ENCODE measurements at places on chromosomes 5 and 9.

DNA sequence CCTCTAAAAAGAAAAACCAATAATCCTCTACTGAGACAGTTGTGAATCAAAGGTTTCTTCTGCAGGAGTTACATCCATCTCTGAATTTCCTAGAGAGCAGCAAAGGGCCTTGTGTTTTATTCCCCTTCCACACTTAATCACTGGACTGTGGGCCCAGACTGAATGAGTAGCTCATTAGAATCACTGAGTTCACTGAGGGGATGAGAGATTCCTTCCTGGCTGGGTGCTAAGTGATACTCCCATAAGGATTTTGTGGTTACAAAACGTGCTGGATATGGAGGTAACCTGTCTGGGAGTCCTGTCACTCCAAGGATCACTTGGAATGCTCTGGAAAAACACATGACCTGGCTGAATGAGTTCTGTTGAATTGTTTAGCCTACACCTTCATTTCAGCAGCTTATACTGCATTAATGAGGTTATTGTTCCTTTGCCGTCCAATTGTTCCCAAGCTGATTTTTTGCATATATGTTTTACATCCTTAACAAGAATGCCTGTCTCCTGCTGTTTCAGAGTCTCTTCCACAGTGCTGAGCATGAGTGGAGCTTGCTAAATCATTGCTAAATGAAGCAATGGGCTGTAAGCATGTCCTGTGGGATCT lies 82.9 kb downstream of the MEF2C start:
- DNase-seq: no peak

DNA sequence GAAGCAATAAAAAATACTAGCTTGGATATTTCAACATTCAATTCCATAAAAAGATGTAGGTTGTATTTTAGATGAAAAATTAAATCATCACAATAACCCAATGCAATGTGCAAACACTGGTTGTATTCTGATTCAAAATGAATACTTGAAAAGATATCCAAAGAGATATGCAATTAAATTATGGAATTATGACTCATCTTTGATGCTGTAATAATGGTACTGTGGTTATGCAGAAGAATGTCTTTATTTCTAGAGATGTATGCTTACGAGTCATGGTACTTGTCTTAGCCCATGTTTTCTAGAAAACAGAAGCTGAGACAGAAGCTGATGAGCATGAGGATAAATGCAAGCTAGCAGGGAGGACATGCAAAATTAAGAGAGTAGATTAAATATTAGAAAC lies 1941.4 kb upstream of the NUDT12 start:
- no peak for DNase-seq

DNA sequence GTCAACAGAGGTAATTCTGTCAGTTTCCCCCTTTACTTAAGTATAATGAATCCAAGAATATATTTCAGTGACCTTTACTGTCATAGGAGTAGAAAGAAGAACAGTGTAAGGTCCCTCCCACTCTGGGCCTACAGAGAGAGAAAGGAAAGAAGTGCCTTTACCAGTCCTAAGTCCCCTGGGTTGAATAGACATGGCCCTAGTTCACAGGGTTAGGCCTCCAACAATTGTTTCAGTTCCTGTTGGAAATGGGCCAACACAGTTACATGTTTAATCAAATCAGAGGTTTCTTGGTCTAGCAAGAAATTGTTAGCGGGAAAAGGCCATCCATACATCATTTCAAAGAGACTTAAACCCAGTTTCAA lies 605.6 kb downstream of the MTRR start:
- DNase-seq: no peak

DNA sequence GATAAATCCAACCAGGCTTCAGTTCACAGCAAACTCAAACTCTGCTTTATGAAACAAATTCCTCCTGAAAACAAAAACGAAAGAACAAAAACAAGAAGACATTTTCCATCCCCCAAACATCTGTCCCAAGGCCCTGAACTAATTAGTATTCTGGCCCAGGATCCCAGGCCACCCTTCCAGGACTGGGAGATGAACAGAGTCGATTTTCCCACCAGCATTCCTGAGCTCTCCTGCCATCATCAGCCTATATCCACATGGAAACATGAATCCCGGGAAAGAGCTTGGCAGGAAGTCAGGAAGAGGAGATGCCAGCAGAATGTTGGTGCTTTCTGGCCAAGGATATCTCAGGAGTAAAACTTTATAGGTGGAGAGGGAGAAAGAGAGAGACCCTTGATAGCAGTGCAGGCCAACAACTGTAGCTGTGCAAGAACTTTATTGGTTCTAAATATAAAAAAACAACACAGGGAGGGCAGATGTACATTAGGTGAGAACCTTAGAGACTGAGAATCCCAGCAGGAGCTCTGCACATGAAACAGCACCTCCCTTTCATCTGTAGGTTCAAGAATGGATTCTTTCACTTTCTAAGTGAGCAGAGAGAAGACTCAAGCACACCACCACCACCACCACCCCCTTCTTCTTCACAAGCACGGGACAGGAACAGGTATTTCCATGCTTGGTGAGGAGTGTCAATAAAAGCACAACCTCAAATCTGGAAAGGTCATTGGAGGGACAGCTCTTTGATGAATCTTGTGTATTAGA lies 190.7 kb upstream of the TAS2R1 start:
- no peak for DNase-seq

- DNase-seq: no peak
These were observed 1.4 kb downstream of the DAB2IP start for GRCh38 chr9:121652838-121653231.

GRCh38 chr5:89595056-89595455 lies 712.1 kb upstream of the MEF2C start:
- DNase-seq: no peak

DNA sequence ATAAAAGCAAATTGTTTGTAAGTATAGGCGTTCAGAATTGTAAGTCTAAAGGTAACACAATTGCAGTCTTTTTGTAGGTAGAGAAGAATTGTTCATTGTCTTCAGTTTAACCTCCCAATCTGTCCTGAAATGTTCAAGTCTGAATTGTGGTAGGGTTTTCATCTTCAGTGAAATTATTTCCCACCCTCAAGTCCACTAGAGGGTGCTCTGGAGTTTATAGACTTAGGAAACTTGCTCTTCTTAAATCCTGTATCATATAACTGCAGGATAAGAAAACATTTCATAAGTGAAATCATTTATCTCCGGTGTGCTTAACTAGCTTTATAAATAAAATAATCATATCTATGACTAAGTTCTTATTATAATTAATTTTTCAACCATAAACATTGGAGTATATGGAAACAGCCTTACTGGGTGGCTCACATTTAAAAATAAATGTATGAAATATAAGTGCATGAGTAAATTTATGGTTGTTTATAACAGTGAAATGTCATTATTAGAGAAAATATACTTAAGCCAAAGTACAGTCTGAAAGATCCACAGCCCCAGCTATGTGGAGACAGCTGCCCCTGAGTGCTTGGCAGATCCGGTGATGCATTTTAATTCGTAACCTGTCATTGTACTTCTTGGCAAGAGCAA lies 182.4 kb upstream of the OTULINL start:
- no peak for DNase-seq

- DNase-seq: no peak
These were observed 129.0 kb upstream of the ALDH1B1 start for GRCh38 chr9:38263532-38263931.

DNA sequence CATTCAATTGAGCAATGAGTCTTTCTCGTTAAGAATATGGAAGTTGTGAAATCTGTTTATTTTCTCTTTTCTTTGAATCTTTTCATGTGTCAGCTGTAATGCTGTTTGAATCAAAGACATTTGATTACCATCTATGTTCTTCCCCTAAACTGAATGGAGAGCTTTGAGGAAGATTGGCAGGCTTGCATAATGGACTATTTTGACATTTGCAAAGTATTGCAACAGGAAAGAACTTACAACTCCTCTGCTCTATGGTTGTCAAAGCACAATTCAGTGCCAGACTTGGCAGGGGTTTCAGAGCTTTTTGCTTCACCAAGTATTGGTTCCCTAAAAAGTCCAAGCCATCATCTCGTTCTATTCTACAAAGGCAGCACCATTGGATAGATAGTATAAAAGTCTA lies 549.0 kb upstream of the NUDT12 start:
- DNase-seq: no peak

DNA sequence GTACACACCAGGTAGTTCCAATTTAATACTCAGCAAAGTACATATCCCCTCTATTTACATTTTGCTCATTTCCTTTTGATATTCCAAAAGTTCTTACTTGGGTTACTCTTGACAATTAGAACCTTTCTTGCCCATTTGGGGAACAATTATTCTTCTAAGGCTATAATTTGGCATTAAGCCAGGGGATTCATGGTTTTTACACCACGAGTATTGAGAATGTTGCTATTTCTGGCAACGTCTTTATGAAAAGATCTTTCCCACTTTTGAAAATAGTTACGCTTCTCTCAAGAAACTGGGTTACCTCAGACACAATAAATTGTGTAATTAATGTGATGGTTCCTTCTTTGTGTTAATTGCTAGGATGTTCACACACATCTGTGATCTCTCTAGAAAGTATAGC lies 11.5 kb upstream of the CAAP1 start:
- DNase-seq: no peak

DNA sequence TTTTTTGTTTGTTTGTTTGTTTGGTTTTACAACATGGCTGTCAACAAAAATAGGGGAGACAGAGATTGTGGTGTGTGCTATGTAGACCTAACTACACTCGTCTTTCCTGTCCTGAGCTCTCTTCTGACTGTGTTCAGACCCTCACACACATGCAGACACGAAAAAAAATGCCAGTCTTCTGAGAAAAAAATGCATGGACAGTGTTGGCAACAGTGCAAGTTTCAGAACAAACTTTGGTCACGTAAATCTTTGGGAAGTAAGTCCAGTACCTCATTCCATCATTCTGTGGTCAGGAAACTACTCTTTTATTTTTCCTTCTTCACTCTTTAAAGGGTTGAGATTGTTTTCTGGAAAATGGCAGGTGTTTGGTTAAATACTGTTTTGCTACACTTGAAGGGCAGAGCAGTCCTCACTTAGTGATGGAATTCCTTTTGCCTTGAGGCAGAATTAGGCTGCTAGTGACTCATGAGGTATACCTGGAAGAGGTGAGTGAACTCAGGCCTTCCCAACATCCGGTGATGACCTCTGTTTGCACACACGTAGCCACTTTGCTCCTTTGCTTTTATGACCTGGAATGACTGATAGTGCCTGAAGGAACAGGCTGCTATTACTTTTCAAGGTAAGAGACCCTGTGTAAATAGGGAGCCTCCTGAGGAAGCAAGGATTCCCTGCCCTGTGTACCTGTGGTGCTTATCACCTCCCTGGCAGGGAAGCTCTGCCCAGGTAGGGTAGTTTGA lies 81.6 kb upstream of the TNFAIP8 start:
- DNase-seq: no peak

GRCh38 chr9:134689321-134690181 lies 47.9 kb downstream of the COL5A1 start:
- DNase-seq: peak; percentile 18

DNA sequence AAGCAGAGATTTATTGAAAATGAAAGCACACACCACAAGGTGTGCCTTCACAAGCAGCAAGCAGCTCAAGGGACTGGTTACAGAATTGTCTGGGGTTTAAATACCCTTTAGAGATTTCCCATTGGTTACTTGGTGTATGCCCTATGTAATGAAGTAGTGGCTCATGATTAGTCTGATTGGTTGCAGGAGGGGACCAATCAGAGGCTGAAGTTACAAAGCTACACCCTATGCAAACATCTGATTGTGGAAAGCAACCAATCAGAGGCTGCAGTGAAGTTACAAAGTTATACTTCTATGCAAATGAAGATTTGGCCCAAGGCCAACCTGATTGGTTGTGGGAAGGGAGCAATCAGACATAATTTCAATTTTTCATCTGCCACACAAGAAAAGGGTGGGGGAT lies 119.9 kb downstream of the C9orf152 start:
- DNase-seq: no peak

- DNase-seq: no peak
These were observed 63.7 kb upstream of the CXCL14 start for GRCh38 chr5:135642488-135642870.

DNA sequence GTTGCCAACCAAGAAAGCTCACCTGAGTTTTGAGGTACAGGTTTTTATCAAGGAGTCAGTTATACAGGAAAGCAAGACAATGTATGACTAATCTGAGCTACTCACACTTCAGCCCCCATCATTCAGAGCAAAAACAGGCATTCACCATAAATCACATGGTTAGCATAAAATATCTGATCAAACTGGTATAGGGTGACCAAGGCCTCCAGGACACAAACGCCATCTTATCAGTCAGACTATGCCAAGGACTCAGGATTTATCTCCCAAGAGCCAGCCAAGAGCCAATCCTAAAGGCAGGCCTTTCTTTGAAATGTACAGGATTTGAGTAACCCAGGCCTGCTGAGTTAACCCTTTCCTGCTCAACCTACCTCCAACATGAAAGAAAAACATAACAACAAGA lies 313.0 kb upstream of the NREP start:
- no peak for DNase-seq

- DNase-seq: no peak
These were observed 15.6 kb downstream of the GFRA3 start for GRCh38 chr5:138258704-138259292.

DNA sequence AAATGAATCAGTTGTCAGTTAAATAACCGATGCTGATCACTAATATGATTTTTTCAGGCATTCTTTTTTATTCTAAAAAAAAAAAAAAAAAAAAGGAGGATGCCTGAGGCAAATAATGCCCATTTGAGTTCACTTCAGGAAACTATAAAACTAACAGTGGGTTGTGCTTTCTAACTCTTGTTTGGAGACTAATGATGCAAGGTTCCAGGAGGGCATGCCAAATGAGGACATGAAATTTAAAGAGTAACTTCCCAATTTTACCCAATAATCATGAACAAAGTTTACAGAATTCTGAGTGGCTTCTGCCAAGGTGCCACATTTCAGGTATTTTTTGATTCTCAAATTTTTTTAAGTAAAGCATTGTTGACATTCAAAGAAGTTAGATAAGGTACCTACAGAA lies 41.0 kb downstream of the CEP120 start:
- DNase-seq: no peak

Measured in CD4-positive, alpha-beta T cell treated with Interleukin-4 for 1 hour (primary cell).